Esophagus mucosa (tissue), 1 donor: ENCODE measurements at places on chromosomes 2 and 18. TPM values are rescaled to one million over a fixed set of nuclear protein-coding genes. Genes with fewer than 3 reads are reported as not detected.

DNA sequence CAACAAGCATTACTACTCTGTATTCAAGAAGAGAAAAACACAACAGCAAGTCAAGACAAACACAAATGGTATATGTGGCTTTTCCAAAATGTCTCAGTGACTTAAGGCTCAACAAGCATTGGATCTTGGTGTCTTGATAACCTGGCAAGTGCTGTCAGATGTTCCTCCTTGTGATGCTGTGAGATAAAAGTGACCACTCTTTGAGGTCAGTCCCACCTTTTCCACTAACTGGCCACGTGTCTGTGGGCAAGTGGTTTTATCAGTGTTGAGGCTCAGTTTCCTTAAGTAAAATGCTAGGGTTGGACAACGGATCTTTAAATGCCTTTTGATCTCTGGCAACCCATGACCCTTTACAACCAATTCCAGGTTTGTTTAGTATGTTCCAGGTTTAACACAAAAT is 98.7 kb downstream of the BCL2 start:
- ATAC-seq, result no peak

- no peak for ATAC-seq
Observed at GRCh38 chr2:125656190-125656589, 999.8 kb upstream of the GYPC start.

GRCh38 chr2:101325425-101325824 is 16.9 kb upstream of the RNF149 start:
- no peak for ATAC-seq

GRCh38 chr2:25078170-25079049 is 36.5 kb downstream of the EFR3B start:
- peak; percentile 80 for ATAC-seq

GRCh38 chr18:40415176-40415791 is 1539.8 kb upstream of the PIK3C3 start:
- no peak for ATAC-seq

GRCh38 chr2:214547931-214548330 is 137.1 kb downstream of the VWC2L start:
- no peak for ATAC-seq

DNA sequence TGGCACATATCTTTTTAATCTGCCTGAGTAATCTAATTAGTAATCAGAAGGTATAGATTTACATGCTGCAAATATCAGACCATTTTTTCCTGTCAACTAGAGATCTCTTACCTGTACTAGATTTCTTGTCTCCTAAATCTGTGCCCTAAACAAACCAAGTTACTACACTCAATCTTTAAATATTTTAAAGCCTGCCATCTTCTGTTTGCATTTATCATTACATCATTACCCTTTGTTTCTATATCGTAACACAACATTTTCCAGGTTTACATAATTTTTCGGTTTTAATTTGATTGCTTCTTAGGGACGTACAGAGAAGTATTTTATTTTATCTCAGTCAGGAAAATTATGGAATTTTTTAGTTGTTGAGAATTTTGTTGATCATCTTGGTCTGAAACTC is 25.7 kb downstream of the PSMA8 start:
- ATAC-seq, result no peak

DNA sequence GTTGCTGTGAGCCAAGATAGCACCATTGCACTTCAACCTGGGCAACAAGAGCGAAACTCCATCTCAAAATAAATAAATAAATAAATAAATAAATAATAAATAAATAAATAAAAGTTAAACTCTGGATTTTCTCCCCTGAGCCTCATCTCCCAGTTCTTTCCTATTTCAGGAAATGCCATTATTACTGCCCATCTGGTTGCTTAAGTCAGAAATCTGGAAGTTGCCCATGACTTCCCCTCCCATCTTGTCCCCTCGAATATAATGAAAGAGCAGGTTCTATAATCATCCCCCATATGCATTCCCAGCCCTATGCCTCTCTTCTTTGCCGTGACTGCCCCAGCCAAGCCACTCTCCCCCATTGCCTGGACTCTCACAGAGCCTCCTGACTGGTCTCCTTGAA is 4.2 kb upstream of the PSD4 start:
- ATAC-seq, result no peak

- ATAC-seq, result no peak
Observed at GRCh38 chr2:152411154-152411553, 76.2 kb downstream of the FMNL2 start.

DNA sequence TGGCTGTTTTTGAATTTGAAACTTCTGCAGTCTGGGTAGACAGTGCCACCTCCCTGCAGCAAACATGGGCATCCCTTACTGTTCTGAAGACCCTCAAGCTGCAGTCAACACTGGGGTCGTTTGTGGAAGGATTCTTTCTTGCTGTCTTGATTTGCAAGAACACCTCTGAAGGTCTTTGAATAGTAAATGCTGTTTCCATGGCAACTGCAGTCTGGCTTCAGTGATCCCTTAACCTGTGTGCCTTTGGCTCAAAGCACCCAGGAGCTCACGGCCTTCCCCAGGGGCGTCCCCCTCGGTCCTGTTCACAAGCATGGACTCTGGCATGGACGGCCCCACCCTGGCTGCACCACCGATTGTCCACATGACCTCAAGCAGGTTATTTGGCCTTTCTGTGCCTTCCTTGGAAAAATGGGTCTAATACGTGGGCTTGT is 38.3 kb downstream of the LRRFIP1 start:
- no peak for ATAC-seq

DNA sequence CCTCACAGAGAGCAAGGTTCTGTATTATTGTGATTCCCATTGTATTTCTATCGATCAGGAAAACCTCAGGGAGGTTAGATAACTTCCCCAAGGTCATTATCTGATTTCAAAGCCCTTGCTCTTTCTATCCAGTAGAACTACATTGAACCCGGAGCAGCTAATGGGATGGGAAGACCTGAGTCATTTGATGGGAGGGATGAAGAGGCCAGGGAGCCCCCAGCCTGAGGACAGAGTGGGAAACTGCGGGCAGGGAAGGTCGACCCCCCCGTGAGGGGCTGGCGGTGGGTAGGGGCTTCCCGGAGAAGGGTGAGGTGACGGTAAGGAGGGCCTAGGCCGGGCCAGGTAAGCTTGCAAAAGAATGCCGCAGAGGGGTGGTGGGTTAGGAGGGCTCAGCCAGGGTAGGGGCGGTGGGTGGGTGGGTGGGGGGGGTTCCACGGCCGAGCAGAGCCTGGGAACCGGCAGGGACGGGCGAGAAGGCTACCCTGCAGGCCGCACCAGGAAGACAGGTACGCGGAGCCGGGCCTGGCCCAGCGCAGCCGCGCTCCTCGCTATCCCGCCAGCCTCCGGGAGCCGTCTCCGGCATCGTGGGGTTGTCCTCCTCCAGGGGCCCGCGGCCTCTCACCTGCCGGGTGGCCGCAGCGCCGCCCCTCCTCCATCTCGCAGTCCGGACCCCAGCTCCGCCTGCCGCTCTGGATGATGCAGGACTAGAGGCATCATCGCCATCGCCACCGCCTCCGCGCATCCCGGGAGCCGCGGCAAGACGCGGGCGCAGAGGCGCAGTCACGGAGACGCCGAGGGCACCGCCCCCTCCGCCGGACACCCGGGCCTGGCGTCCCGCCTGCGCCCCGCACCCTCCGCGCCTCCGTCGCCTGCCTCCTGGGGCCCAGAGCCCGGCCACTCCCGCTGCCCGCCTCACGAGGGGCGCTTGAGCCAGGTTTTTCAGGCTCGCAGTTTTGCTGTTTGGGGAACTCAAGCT is at the start of gene GPR75:
Gene GPR75, minus strand, starts transcription at position 762 of the 976 bp plus-strand sequence. CDS start 5,211 bp downstream, outside the sequence.
- peak; percentile 52 for ATAC-seq

The POMC gene
- 0.44 TPM for total RNA-seq

The PIEZO2 gene
- total RNA-seq, result 0.76 TPM

The TRIM54 gene
- 0.16 TPM for total RNA-seq

The DSC2 gene
- 434 TPM for total RNA-seq

The ACMSD gene
- total RNA-seq, result not detected

The AFF3 gene
- 0.96 TPM for total RNA-seq

The PGAP1 gene
- 10.5 TPM for total RNA-seq
